ENCODE measurements at places on chromosomes 12 and 14.

- no peak for DNase-seq
These were observed 71.3 kb downstream of the CHGA start for GRCh38 chr14:92994131-92994676.

DNA sequence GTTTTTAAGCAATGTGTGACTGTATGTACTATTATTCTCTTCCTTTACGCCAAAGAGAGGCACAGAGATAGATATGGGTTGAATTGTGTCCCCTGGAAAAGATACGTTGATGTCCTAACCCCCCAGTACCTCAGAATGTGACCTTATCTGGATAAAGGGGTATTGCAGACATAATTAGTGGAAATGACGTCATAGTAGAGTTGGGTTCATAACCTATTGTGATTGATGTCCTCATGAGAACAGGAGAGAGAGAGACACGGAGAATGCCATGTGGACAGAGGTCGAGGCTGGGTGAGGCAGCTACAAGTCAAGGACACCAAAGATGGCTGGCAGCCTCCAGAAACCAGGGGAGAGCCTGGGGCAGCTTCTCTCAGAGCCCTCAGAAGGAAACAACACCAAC is 376.3 kb downstream of the FUT8 start:
- DNase-seq = no peak

GRCh38 chr12:102172436-102172835 is 25.2 kb downstream of the PMCH start:
- no peak for DNase-seq

DNA sequence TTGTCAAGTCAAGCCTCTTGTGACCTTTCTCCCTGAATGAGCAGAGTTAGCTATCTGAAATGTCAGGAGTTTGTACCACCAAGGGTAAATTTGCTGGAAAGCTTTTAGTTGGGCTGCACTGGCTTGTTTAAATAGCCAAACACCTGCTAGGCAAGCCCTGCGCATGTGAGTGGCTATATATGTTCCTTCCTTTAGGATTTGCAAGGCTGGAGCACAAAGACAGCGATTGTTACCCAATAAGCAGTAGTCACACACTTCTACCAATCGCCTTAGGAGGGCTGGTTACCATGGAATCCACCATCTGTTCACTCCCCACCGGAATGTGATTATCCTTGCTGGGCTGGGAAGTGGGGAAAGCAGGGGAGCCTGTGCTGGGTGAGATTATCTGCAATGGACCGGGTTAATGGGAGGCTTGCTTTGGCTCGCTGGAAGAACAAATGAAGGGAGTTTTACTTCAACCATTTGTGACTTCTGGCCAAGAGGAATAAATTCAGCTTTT is 102.5 kb downstream of the FGD4 start:
- DNase-seq = no peak

DNA sequence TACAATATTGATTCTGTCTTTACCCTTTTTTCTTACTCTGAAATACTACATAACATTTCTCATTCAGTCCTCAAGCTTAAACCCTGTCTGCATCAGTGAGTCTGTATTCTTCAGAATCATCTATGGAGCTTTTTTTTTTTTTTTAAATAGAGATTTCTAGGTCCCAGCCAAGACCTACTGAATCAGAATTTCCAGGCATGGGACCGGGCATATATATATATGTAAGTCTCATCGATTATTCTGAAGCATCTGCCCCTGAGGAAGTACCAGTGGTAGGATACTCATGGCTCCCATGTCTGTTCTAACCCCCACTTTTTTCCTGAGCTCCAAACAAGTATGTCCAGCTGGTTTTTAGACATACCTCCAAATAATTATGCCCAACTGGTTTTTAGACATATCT is 6.1 kb downstream of the DDX47 start:
- no peak for DNase-seq

- peak; percentile 81 for DNase-seq
These were observed 26.2 kb downstream of the GLRX5 start for GRCh38 chr14:95561001-95561412.

DNA sequence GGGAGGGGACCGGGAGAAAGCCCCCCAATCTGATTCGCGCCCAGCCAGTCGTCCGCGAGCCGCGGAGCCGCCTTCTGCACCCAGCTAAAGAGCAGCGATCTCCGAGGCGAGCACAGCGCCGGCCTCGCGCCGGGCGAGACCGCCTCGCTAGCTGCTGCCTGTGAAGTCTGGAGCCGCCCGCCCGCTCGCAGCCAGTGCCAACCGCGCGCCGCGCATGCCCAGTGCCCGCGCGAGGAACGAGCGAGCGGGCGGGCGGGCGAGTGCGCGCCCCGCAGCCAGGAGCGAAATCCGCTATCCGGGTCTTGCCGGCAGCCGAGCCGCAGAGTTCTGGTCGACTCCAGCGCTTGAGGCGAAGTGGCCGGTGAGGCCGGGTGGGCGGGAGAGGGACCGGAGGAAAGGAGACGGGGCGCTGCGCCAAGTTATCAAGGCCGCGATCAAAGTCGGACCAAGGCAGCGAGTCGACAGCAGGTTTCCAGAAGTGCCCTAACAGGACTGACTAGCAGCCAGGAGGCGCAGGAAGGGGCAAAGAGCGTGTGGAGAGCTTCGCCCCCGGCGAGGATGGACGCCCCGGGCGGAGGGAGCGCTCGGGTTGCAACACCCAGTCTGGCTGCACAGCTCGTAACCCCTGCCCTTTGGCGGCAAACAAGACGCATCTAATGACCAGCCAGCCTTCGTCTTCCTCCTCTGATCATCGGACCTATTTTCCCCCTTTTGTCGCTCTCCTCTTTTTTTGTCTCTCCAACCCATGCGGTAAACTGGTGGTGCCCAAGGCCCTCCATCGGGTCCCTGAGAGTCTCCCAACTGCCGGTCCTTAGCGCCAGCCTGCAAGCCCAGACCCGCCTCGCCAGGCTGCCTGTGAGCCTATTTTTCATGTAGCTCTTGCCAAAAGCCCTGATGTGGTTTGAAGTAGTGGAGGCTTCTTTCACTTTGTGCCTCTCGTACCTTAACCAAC is at the start of gene EPS8:
EPS8 (minus strand) TSS at position 169 of the 952 bp plus-strand sequence. CDS start 106,437 bp downstream, outside the sequence.
- DNase-seq = peak; percentile 90

- DNase-seq = no peak
These were observed 147.2 kb downstream of the NDUFA12 start for GRCh38 chr12:94856324-94856723.

GRCh38 chr14:44961554-44962333 is at the start of the genes KLHL28 and TOGARAM1:
Gene KLHL28 (minus strand): TSS chr14:44961947. CDS start chr14:44945928, 16,019 bp downstream.
Gene TOGARAM1 (plus strand): TSS chr14:44962190. CDS start chr14:44962422, 232 bp downstream.
- peak; percentile 99 for DNase-seq

- no peak for DNase-seq
These were observed 14.3 kb downstream of the FNTB start for GRCh38 chr14:65000898-65001591.

GRCh38 chr12:113870035-113870434 is 96.1 kb downstream of the RBM19 start:
- DNase-seq = no peak

- DNase-seq = no peak
These were observed 1.8 kb downstream of the DCN start for GRCh38 chr12:91180582-91181395.

GRCh38 chr14:55153951-55154350 is 24.9 kb downstream of the LGALS3 start:
- no peak for DNase-seq

DNA sequence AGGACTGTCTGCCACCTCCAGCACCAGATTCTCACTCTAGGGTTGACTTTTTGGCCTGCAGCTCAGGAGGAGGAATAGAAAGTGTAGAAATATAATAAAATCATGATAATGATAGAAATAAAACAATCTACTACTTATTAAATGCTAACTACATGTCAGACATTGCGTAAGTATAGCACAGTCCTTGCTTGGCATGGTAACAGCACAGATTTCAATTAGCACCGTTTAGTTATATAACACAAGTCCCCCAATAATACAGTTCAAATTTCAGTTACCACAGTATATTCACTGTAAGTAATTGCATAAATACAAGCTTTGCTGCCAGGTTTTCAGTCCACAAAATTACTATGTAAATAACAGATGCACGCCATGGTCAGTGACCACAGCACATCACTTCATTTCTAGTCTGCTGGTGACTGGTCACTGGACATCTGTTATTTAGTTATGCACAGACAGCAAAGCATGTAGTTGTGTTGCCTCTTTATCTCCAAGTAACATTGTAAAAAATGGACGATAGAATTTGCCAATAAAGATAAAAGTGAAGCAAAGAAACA is 6.5 kb upstream of the GLT8D2 start:
- DNase-seq = no peak

DNA sequence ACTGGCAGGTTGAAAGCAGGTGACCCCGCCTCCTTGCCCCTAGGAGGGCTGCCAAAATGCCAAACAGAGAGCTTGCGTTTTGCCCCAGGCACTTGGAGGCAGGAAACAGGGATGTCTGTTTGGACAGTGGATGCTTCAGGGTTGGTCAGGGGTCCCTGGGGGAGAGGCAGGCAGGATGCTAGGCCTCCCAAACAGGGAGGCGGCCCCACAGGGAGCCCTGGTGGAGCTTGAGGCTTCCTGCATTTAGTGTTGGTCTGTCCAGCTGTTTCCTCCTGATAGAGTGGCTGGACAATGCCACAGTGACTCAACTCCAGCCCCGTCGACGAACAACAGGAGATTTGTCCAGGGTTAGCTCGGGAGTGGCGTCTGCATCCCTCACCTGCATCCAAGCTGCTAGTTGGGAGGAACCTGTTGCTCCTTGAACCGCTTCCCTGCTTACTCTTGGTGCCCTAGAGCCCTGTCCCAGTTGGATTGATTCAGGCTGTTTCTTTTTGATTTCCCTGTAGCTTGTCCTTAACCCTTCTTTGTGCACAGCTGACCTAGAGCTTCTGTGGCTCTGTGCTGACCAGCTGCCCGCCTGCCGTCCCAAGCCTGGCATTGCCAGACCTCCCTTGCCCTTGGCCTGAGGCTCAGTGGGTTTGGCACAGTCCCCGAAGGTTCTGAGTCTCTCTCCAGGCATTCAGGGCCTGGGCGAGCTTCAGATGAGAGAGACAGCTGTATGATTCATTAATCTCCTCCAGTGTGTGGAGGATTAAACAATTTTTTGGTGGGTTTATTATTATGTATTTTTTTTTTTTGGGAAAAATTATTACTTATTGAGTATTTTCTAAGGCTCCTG is 45.9 kb downstream of the TSPAN9 start:
- DNase-seq = no peak

- no peak for DNase-seq
These were observed 17.8 kb downstream of the AK7 start for GRCh38 chr14:96409701-96410100.

- no peak for DNase-seq
These were observed 2.1 kb downstream of the BICD1 start for GRCh38 chr12:32108787-32109186.

DNA sequence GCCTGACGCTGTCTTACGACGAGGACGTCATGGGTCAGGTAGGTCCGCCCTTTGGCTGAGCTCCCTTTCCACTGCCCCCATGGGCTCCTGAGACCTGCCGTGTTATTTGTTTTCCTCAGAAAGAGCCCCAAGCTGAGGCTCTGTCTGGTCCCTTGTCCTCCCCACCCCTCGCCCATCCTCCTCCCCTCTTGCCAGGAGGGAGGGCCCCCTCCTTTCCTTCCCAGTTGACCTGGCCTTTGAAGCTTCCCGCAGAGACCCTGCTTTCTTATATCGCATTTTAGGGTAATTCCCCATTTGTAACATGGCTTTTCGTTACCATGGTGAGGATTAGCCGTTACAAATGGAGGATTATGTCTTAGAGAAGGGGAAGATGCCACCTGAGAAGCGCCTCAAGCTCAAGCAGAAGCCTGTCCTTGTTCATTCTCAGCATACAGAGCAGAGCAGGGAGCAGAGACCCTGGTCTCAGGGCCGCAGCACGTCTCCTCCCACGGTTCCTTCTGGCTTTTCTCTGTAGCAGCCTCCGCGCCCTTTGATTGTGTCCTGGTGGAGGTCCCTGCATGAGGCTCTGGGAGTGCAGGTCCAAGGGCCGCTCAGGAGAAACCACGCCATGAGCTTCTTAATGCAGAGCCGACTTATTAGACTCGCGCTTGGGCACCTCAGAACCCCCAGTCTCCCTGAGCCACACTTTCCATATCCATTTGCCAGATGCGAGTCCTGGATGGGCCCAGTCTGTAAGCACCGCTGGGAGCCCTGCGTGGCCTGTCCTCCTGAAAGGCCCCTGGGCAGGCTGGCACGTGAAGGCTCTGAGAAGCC is 47.2 kb downstream of the UBE3B start:
- DNase-seq = no peak

Data from CD4-positive, alpha-beta T cell treated with Interleukin-21 for 1 hour (primary cell).